ENCODE measurements at places on chromosomes 5 and 9. TPM values are rescaled to one million over a fixed set of nuclear protein-coding genes. Genes with fewer than 3 reads are reported as not detected.

DNA sequence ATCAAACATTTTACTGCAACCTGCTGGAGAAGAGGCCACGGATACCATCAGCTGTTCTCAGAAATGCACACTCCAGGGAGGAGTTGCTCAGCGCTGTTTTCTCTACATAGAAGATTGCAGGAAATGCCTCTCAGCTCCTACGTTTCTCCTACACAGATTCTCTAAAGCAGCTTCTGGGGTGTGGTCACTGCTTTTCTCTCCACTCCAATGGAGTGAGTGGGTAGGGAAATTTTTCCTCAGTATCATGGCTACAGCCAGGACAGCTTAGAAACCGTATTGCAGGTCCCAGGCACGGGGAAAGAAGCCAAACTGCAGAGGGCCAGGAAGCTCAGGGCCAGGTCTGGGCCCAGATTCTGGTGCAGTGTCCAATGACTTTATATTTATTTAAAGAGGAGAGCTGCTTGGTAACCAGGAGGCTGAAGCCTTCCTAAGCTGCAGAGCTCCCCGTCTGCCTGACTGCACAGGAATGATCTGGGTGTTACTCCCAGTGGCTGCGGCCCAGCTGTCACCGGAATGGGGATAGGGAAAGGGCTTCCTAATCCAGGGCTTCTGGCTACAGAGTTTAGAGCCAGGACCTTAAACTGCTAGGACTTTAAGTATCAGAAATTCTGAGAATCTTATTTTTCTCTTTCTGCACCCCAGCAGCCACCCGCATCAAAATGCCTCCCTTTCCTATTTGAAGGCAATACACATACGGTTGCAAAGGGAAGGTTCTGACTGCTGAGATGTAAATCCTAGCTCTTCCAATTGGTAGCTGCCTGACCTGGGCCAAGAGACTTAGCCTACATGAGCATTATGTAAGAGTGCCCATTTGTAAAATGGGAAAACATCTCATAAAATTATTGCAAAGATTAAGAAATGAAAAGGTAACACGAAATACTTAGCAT is 1.4 kb upstream of the SPTAN1 start:
- peak; percentile 64 for DNase-seq

DNA sequence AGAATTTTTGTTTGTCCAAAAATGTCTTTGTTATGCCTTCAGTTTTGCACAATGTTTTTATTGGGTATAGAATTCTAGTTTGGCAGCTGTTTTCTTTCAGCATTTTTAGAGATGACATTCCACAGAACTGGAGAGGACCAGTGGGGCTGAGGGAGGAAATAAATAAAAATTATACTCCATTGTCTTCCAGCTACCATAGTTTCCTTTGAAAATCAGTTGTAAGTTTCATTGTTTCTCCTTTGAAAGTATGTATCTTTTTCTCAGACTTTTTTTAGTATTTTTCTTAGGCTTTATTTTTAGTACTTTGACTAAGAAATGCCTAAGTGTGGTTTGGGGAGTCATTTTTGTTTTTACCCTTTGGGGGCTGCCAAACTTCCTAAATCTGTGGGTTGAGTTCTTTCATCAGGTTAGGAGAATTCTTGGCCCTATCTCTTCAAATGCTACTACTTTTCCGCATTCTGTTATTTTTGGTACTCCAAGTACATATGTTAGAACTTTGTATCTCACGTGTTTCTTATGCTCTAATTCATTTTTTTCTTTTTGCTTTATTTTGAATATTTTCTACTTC is 15.2 kb upstream of the FBLL1 start:
- no peak for DNase-seq

- no peak for DNase-seq
Measured at GRCh38 chr9:21995666-21996398, 1.2 kb downstream of the CDKN2B-AS1 start.

DNA sequence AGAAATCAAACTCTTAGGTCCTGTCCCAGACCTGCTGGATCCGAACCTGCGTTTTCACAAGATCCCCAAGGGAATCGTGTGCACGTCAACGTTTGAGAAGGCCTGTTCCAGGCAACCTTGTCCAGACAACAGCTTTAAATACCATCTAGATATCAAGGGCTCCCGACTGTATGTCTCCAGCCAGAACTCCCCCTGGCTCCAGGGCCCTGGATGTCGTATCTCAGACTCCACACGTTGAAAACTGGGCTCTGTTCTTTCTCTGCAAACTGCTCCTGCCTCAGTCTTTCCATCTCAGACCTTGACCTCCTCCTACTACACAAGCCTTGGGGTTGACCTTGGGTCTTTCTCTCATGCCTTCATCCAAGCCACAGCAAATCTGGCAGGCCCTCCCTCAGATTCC is 5.8 kb upstream of the ENG start:
- no peak for DNase-seq

- DNase-seq: peak; percentile 21
Measured at GRCh38 chr5:120151825-120152224, 312.3 kb upstream of the PRR16 start.

- no peak for DNase-seq
Measured at GRCh38 chr5:52842111-52842510, 54.4 kb downstream of the ITGA1 start.

GRCh38 chr5:58341476-58341875 is 118.4 kb downstream of the PLK2 start:
- DNase-seq: no peak

- no peak for DNase-seq
Measured at GRCh38 chr9:21322911-21323461, 12.2 kb downstream of the KLHL9 start.

DNA sequence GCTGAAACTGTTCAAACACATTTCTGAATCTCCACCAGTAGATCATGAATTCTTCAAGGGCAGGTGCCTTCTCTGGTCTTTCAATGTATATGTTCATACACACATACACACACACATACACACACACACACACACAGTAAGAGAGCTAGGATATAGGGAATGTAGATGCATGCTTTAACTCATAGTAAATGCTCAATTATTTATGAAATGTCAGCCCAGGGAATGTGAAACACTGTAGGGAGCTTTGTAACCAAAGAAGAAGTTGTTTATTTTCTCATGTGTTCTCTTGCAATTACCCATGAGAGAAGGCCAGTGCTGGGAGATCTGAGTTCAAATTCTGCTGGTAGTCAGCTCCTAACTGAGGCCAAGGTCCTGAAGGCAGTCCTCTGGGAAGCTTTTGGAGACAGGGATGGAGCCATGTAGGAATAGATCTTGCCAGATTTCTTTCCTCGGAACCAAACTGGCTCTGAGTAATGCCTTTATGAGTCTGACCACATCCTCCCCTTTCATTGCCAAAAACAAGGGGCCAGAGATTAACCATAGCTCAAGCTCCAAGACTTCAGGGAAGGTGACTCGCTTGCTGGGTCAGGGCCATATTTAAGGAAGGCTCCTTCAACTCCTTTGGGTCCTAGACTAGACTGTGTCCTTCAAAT is 487.0 kb upstream of the TNC start:
- peak; percentile 93 for DNase-seq

DNA sequence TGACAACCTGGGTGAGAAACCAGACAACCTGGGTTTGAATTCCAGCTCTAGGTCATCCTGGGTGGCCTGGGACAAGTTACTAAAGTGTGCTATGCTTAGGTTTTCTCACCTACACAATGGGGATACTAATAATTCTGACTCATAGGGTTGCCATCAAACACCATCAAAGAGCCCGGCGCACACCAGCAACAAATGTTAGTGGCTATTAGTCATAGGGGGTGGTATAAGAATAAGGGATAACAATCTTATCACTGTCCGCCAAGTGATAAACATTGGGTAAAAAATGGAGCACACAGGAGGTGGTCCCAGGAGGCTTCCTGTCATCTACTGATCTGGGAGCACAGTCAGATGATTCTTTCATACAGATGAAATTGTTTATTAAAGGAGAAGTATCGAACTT is 61.4 kb upstream of the AFAP1L1 start:
- peak; percentile 97 for DNase-seq

- DNase-seq: no peak
Measured at GRCh38 chr9:3398232-3398648, 127.6 kb downstream of the RFX3 start.

DNA sequence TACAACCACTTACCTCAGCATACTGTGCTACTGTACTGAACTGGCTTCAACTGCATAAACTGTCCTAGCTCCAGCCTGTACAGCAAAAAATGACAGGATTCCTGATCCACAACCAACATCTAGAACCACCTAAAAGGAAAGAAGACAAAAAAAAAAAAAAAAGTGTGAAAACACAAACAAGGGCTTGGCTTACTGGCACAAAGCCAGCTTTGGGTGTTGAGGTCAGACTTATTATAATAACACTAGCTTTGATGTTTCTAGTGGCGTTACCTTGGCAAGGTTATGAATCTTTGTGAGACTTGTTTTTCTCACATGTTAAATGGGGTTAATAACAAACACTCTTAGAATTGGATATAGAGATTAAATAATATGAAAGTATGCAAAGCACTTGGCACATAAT is 148.5 kb upstream of the PUM3 start:
- no peak for DNase-seq

GRCh38 chr5:117262572-117263131 is 688.0 kb upstream of the SEMA6A start:
- DNase-seq: no peak

GRCh38 chr9:27717991-27718390 is 144.7 kb upstream of the C9orf72 start:
- no peak for DNase-seq

DNA sequence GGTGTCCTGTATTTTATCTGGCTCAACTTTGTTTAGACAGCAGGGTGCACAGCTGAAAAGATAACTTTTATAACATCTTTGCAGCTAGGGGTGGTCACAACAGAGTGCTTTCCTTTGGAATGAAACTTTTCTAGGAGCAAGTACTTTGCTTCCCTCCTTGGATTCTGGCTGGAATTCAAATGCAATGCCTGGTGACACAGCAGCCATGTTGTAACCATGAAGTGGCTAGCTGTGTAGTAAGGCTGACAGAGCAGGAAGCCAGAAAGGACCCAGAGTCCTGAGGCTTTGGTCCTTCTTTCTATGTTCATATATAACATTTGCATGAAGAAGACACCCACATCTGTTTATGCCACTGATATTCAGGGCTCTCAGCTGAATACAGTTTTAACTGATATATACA is 48.1 kb downstream of the TENT4A start:
- no peak for DNase-seq

GRCh38 chr9:124218438-124218982 is 39.2 kb upstream of the NEK6 start:
- DNase-seq: peak; percentile 85

GRCh38 chr5:55544341-55544740 is 9.6 kb upstream of the PLPP1 start:
- DNase-seq: no peak

- DNase-seq: no peak
Measured at GRCh38 chr9:134629586-134630392, 11.8 kb upstream of the COL5A1 start.

DNA sequence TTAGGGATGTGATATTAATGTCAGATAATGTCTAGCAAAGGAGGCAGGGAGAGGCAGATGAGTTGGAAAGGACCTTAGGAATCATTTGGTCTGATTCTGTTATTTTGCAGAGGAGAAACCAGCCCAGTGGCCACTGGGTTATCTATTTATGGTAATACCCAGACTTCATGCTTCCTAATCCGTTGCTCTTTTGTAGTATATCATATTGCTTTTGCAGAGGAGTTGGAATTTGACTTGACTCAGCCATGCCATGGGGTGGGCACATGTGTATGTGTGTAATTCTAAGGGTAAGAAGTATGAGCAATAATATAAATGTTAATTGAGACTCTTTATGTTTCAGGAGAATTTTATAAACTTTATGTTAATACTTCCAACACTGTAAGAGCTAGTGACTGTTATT is 7.3 kb downstream of the GPR21 start:
- DNase-seq: no peak

DNA sequence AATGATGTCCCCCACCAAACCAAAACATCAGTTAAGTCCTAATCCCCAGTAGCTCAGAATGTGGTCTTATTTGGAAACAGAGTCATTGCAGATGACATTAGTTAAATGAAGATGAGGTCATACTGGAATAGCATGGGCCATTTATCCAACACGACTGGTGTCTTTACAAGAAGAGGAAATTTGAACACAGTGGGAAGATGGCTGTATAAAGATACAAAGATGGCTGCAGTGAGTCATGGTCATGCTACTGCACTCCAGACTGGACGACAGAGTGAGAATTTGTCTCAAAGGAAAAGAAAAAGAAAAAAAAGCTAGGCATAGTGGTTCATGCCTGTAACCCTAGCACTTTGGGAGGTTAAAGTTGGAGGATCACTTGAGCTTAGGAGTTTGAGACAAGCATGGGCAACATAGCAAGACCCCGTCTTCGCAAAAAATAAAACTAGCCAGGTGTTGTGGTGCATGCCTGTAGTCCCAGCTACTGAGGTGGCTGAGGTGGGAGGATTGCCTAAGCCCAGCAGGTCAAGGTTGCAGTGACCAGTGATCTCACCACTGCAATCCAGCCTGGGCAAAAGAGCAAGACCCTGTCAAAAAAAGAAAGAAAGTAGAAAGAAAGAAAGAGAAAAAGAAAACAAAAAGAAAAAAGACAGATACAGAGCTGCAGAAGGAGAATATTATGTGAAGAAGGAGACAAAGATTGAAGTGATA is 130.0 kb upstream of the CDKN2B start:
- no peak for DNase-seq

DNA sequence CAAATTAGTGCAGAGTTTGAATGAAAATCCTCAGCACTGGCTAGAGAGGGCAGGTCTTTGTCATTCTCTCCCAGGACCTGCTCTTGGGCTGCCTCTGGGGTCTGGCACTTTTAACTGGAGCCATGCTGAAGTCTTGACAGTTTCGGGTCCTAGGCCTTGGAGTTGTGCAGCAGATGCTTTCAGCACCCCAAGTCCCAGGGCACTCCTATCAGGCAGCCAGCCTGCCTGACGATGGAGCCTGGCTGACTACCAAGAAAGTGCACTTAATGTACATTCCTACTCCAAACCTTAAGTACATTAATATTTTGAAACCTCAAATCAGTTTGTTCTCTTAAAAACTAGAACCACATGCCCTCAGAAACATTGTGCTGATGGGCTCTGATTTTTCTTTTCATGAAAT is 69.3 kb upstream of the CXCL14 start:
- no peak for DNase-seq

- no peak for DNase-seq
Measured at GRCh38 chr5:139893873-139894272, 98.3 kb downstream of the PSD2 start.

The FBXO10 gene
- total RNA-seq: 6.3 TPM

The BRD9 gene
- total RNA-seq: 38.8 TPM

The SLC36A3 gene
- total RNA-seq: not detected

The PAX5 gene
- total RNA-seq: 0.03 TPM

The FAM169A gene
- 33.0 TPM for total RNA-seq

The PDZD2 gene
- total RNA-seq: 0.16 TPM

The SPRY4 gene
- 1.9 TPM for total RNA-seq

The CD14 gene
- 2.3 TPM for total RNA-seq

The OTP gene
- not detected for total RNA-seq

The PCDHB10 gene
- total RNA-seq: 3.9 TPM

The UGT3A1 gene
- not detected for total RNA-seq

The ZNF366 gene
- total RNA-seq: not detected

The RAD23B gene
- 135 TPM for total RNA-seq

The ANKRD31 gene
- total RNA-seq: not detected

The PPIC gene
- 61.5 TPM for total RNA-seq

The COL15A1 gene
- 0.09 TPM for total RNA-seq
